ENCODE measurements at places on chromosomes 2 and 18. TPM values are rescaled to one million over a fixed set of nuclear protein-coding genes. Genes with fewer than 3 reads are reported as not detected.

TIMM21 gene
- total RNA-seq = 21.6 TPM

ATP6V1C2 gene
- 1.7 TPM for total RNA-seq

EVX2 gene
- total RNA-seq = not detected

DLGAP1 gene
- 3.8 TPM for total RNA-seq

HOXD3 gene
- total RNA-seq = 0.47 TPM

IL36A gene
- not detected for total RNA-seq

ERFE gene
- total RNA-seq = not detected

G6PC2 gene
- not detected for total RNA-seq

IL1A gene
- 2.1 TPM for total RNA-seq

POTEJ gene
- not detected for total RNA-seq

SIGLEC15 gene
- 0.35 TPM for total RNA-seq

CYP26B1 gene
- 2.5 TPM for total RNA-seq

SPC25 gene
- 0.50 TPM for total RNA-seq

TDRD15 gene
- total RNA-seq = not detected

CPS1 gene
- total RNA-seq = 3.0 TPM

CAPN14 gene
- total RNA-seq = 0.15 TPM

ERICH2 gene
- 8.5 TPM for total RNA-seq

EIF2AK3 gene
- total RNA-seq = 16.0 TPM

TUBB8B gene
- 0.47 TPM for total RNA-seq

MDH1B gene
- total RNA-seq = 3.3 TPM

EIF4E2 gene
- total RNA-seq = 68.1 TPM

MC4R gene
- total RNA-seq = 0.35 TPM

TMEM17 gene
- total RNA-seq = 1.8 TPM

CHRNA1 gene
- not detected for total RNA-seq

SLC38A11 gene
- 0.44 TPM for total RNA-seq

SERPINB5 gene
- total RNA-seq = not detected

CPLX4 gene
- not detected for total RNA-seq

ZNF638 gene
- 115 TPM for total RNA-seq

IL36RN gene
- total RNA-seq = not detected

CHMP1B gene
- 39.4 TPM for total RNA-seq

ICA1L gene
- 5.6 TPM for total RNA-seq

STON1 gene
- 33.4 TPM for total RNA-seq

SPOPL gene
- 34.2 TPM for total RNA-seq

FSHR gene
- total RNA-seq = not detected

IL18RAP gene
- total RNA-seq = 6.8 TPM

CAPN10 gene
- total RNA-seq = 37.2 TPM

MATN3 gene
- total RNA-seq = 8.1 TPM

UPP2 gene
- not detected for total RNA-seq

ACTG2 gene
- 22.2 TPM for total RNA-seq

CD8B2 gene
- total RNA-seq = 0.21 TPM

ZNF385B gene
- 63.2 TPM for total RNA-seq

FECH gene
- 25.7 TPM for total RNA-seq

IMPACT gene
- total RNA-seq = 25.6 TPM

MAB21L4 gene
- total RNA-seq = 17.0 TPM

SLC16A14 gene
- 2.2 TPM for total RNA-seq

UCN gene
- 4.0 TPM for total RNA-seq

UGT1A4 gene
- total RNA-seq = not detected
